ENCODE measurements at places on chromosomes 1 and 21.

- DNase-seq, result no peak
Observed at GRCh38 chr1:22613572-22613918, 22.9 kb upstream of the C1QA start.

- no peak for DNase-seq
Observed at GRCh38 chr21:27691516-27691915, 724.6 kb upstream of the ADAMTS5 start.

DNA sequence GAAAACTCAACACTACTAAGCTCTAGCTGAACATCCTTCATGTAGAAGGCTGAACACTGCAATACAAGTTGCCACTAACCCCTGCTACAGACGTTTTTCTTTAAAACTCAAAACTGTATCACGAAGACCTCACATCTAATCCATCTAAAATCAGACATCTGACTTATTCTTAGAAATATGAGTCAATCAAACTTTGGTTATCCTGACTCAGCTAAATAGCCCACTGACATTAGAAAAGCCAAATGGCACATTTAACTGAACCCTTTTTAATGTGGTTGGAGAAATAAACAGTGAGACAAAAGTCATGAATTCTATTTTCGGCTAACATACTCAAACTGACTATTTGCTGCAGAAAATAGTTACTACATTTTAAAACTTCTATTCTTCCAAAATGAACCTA is 35.6 kb downstream of the WLS start:
- no peak for DNase-seq

GRCh38 chr1:229461032-229461668 is 27.3 kb upstream of the ACTA1 start:
- no peak for DNase-seq

DNA sequence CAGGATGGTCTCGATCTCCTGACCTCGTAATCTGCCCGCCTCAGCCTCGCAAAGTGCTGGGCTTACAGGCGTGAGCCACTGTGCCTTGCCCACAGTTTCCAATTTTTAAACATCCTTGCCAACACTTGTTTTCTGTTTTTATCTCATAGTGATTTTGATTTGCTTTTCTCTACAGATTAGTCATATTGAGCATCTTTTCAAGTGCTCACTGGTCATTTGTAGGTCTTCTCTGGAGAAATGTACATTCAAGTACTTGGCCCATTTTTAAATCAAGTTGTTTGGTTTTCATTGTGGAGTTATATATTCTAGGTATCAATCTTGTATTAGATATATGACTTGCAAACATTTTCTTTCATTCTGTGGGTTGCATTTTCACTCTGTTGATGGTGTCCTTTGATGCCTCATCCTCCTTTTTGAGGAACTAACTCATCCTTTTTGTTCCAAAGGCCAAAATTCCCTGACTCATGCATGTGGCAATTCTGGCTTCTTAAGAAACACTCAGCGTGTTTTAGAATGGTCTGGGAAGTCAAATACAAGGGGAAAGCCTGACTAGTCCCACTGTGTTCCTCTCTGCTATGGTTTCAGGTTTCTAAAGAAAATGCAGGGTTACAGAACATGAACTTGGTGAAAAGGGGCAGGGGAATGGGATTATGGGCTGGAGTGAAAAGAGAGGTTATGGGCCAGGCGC is 37.3 kb downstream of the PTAFR start:
- no peak for DNase-seq

GRCh38 chr21:31659536-31660258 is at the start of gene SOD1:
TSS of gene SOD1 (plus strand) at chr21:31659693. CDS start at chr21:31659770, 77 bp downstream.
- peak; percentile 95 for DNase-seq

DNA sequence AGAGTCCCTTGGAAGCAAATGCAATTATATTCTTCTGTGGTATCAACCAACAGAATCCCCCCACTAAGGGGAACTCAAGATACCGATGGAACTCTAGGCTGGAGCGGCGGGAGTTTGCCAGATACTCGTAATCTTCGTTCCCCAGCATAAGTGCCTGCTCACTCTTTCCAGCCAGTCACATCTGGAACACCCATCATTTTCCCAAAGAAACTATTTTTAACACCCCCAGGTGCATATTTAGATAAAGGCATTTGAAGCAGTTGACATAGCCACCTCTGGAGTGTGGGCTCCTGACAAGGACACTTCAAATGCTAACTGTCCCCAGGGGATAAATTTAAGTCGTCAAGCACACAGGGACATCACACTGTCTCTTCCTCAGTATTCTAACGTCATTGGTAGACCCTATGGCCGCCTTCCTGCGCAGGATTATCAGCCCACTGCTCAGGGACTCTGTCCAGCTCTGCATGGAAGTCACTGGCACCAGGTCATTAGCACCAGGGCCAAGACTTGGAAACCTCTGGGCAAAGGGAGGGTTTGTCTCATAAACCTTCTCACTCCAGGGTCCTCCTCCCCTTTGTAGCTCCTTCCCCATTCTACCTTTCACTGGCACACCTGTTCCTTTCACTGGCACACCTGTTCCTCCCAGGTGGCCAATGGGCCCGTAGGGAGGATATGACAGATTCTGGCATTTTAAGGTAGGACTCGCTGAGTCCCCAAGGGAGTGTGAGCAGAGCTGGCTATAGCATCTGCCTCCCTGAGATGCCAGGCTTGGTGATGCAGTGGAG is 48.8 kb downstream of the H3-3A start:
- DNase-seq, result no peak

GRCh38 chr1:222042120-222042519 is 300.2 kb upstream of the DUSP10 start:
- no peak for DNase-seq

- DNase-seq, result no peak
Observed at GRCh38 chr1:50979937-50980336, 9.9 kb downstream of the CDKN2C start.

DNA sequence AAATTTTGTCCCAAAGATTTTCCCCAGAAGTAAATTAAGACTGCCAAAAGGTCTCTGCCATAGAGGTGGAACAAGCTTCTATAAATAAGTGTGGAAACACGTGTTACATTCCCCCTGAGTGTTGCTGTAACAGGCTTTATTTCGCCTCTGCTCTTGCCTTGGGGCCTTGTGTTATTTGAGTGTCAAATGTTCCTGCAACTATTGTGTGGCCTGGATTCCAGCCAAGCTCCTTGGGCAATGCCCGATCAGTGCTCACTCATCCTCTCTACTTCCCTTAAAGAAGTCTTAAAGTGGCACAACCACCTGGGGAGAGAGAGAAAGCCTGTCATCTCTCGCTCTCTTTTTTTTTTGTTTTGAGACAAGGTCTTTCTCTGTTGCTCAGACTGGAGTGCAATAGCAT is 156.7 kb downstream of the NR5A2 start:
- DNase-seq, result no peak

GRCh38 chr1:237303929-237304328 is 261.9 kb downstream of the RYR2 start:
- no peak for DNase-seq

DNA sequence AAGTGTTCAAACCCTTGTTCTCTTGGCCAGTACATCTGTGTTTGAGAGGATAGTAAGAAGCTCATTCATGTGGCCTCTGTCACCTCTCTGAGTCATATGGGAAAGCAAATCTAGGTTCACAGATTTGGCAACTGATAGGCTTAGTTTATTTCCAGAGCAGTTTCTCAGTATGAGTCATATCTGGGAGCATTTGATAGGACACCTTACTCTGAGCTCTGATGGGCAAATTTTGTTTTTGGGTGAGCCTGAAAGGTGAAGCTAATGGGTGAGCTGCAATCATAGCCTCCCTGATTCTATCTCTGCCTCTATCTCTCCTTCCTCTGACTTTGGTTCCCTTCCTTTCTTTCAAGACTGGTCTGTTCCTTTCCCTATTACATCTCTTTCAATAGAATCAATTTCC is 134.4 kb downstream of the S1PR1 start:
- DNase-seq, result peak; percentile 80

GRCh38 chr21:38293113-38293512 is 36.3 kb downstream of the KCNJ15 start:
- DNase-seq, result peak; percentile 20

GRCh38 chr21:30620080-30620479 is 347 bp upstream of the KRTAP20-4 start:
- no peak for DNase-seq

DNA sequence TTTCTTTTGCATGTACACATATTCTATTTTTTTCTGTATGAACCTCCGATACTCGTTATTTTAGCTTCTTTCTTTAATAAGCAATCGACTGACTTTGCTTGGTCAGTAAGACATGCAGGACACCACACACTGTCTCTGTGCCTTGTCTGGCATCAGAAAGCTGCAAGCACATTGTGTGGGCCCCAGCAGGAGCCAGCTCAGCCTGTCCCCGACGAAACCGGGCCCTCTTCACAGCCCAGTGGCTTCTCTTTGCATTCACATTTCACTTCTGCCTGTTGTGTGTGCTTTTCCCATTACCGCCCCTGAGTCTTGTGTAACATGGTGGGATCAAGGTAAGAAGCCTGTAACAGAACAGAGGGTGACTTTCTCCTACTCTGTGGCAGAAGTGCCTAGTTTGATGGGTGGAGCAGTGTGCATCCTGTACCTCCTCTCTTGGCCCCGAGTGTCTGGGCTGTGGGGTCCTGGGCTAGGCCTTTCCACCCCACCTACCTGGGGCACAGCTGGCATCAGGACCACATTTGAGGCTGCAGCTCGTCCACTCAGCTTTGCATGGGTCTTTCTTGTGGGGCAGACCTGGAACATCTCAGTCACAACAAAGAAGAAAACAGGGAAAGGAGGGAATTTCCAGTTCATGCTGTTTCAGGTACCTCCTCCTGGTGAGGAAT is 118.9 kb upstream of the COL6A1 start:
- no peak for DNase-seq

GRCh38 chr1:154972213-154972516 is 1.6 kb upstream of the SHC1 start:
- no peak for DNase-seq

- DNase-seq, result no peak
Observed at GRCh38 chr1:96519851-96520578, 201.6 kb upstream of the PTBP2 start.

GRCh38 chr1:110918016-110918415 is 45.1 kb downstream of the CD53 start:
- no peak for DNase-seq

GRCh38 chr1:183687546-183688304 is 34.6 kb upstream of the APOBEC4 start:
- no peak for DNase-seq

- DNase-seq, result no peak
Observed at GRCh38 chr1:41842993-41843755, 75.5 kb downstream of the HIVEP3 start.

- no peak for DNase-seq
Observed at GRCh38 chr1:76830373-76830772, 36.9 kb upstream of the ST6GALNAC5 start.

- DNase-seq, result no peak
Observed at GRCh38 chr1:112387807-112388206, 8.2 kb upstream of the CTTNBP2NL start.

- DNase-seq, result no peak
Observed at GRCh38 chr1:187477103-187477502, 648.4 kb downstream of the PLA2G4A start.

GRCh38 chr1:64572222-64572900 is 102.4 kb downstream of the CACHD1 start:
- DNase-seq, result no peak

- DNase-seq, result peak; percentile 16
Observed at GRCh38 chr1:192506741-192507155, 68.8 kb upstream of the RGS1 start.

DNA sequence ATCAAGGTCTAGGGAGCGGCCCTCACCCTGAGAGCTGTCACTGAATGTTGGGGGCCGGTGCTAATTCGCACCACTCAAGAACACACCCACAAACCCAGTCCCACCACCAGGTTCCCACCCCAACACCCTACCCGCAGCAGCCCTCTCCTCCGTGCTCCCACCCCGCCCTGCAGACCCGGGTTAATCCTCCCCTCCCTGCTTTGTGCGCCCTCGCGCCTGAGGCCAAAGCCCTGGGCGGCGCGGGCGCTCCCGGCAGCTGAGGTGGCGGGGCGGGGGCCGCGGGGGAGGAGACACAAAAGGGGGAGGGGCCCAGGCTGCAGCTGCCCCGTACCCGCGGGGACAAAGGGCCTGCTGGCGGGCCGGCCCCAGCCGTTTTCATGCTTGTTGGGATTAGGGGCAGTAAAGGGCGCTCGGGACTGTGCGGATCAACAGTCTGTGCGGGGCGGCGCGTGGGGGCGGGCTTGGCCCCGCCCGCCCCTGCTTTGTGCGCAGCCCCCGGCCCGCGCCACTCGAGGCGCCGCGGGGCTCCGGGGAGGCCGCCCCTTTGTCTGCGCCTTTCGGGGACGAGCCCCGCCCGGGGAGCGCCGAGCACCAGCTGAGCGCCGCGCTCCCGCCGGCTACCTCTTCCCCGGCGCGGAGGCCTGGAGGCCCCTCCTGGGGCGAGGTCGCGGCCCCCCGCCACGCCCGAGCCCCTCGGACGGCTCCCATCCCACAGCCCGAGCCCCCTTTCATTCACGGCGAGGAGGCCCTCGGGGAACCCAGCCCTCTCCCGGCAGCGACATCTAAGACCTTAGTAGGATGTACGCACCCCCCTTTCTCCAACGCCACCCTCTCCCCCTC is 10.9 kb downstream of the C1orf216 start:
- DNase-seq, result peak; percentile 18

GRCh38 chr1:216045400-216045799 is 377.8 kb downstream of the USH2A start:
- DNase-seq, result peak; percentile 42

DNA sequence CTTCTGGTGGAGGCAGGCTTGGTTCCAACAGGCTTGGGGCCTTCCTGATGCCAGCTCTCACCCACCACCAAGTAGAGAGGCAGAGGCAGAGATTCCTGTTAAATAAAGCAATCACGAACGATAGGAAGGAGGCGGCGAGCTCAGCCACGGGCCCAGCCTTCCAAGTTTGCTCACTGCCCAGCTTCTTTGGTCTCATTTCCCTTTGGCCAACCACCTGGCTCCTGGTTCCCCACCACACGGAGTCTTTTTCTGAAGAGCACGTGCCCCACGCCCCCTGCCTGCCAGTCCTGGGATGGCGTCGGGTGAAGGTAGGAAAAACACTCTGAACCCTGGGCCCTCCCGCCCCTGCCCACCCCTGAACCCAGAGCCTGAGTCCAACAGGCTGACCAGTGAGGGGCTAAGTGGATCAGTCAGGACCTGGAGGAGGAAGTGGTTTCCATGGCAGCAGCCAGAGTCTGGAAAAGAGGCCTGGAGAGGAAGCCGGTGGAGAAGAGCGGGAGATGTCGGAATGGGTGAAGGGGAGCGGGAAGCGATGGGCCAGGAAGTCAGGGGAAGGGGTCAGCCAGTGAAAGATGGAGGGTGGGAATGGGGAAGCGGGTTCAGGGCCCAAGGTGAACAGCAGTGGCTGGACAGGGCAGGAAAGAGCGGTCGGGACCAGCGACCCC is 158.2 kb upstream of the KLHDC7A start:
- DNase-seq, result no peak

DNA sequence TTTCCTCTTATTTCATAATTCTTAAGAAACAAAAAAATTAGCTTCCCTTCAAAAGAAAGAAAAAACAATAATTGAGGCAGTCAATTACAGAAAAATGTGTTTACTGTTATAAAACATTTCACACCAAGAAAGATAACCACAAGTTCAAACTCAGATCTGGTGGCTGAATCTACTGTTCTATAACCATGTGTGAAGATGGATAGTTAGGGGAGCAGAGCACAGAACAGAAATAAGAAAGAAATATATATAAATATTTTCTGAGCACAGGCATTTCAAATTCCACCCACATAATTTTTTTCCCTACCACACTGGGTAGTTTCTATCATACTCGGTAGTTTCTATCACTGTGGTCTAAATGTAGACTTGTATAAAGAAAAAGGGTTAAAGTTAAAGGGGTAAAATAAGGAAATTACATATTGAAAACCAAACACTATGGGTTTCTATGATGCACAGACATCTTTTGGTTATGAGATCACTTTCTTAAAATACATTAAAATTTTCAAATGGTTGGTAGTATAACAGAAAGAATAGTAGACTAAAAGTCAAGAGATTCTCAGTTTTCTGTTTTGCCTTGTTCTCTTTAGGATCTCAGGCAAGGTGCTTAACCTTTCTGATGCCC is 10.8 kb downstream of the LYST start:
- DNase-seq, result no peak

Data from SW480 (cell line).